Foreskin keratinocyte (primary cell): ENCODE measurements at places on chromosomes 12 and 14. TPM values are rescaled to one million over a fixed set of nuclear protein-coding genes. Genes with fewer than 3 reads are reported as not detected.
A peak's percentile ranks its signal among the peaks of the same experiment; 100 is the strongest.

DNA sequence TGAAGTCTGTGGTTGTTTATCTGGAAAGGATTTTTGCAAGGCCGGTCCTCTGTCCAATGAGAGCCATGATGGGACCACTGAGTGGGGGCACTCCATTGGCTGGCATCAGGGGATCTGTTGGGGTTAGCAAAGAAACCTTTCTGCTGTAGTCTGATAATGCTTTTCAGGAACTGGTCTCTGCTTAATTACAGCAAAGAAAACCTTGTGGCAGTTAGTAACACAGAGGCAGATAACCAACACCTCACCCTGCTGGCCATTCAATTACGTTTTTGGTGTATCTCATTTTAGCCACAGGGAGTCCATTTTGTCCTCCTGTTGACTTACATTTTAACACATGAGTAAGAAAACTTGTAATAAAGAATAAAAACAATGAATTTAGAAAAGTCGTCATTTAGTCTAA is 629.3 kb upstream of the MDGA2 start:
- DNase-seq: no peak

GRCh38 chr12:6208130-6208529 is 7.9 kb downstream of the CD9 start:
- DNase-seq: no peak

DNA sequence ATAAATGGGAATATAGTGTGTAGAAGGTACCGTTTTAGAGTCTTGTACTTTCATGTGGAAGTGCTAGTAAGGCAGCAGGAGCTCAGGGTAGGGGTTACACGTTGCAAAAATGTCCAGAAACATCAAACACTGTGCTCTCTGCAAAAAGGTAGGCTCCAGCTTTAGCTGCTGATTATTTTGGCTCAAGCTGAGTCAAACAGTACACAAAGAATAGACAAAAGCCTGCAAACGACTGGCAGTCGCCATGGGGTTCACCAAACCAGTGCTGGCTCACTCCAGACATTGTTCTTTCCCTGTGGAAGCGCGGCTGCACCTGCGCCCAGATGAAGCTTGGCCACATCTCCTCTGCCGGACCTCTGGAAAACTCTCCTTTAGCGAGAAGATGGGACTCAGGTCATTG is 45.3 kb upstream of the NAA30 start:
- DNase-seq: no peak

GRCh38 chr12:123131879-123132402 is 18.9 kb downstream of the PITPNM2 start:
- DNase-seq: no peak

DNA sequence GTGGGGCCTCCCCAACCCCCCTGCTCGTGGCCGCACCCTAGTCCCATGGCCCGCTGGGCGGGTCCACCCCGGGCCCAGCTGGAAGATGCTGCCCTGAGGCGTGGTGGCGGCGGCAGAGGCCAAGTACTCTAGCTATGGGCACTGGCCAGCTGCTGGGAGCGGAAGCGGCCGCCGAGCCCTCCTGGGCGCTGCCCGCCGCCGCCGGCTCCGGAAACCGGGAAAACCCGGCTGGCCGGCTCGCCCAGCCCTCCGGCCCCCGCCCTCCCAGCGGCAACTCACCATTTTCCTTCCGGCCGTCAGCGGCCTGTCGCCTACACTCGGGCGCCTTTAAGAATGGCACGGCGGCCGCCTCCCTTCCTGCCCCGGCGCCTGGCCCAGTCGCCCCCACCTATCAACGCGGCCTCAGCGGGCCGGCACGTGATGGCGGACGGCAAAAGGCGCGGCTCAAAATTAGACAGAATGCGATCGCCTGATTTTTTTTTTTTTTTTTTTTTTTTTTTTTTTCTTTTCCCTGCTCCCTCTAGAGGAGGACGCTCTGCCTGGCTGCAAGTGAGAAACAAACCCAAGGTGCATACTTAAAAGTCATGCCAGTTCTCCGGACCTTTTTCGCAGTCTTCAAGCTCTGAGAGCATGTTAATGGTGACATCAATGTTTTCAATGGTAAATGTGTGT is at the start of gene GMFB:
GMFB (minus strand) TSS at position 335 of the 672 bp plus-strand sequence; CDS start at position 282, 53 bp downstream.
- peak; percentile 69 for DNase-seq

DNA sequence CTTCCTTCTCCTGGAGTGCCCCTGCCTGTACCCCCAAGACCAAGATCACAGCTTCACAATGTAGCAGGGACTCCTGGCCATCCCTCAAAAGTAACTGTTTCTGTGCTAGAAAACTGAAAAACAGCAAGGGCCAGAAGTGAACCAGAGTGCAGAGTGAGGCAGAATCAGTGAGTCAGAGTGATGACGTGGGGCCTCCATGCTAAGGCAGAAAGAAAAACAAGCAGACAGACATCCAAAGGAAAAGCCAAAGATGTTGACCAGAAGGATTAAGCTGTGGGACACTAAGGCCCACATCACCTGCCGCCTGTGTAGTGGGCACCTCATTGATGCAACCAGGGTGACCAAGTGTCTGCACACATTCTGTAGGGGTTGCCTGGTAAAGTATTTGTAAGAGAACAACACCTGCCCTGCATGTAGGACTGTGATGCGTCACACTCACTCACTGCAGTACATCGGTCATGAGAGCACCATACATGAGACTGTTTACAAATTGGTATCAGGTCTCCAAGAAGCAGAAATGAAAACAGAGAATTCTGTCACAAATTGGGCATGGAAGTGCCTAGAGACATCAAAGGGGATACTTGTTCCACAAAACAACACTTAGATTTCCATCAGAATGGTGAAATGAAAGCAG is 51.2 kb downstream of the ARMH4 start:
- DNase-seq: no peak

GRCh38 chr12:13273850-13274249 is 77.3 kb downstream of the EMP1 start:
- no peak for DNase-seq

DNA sequence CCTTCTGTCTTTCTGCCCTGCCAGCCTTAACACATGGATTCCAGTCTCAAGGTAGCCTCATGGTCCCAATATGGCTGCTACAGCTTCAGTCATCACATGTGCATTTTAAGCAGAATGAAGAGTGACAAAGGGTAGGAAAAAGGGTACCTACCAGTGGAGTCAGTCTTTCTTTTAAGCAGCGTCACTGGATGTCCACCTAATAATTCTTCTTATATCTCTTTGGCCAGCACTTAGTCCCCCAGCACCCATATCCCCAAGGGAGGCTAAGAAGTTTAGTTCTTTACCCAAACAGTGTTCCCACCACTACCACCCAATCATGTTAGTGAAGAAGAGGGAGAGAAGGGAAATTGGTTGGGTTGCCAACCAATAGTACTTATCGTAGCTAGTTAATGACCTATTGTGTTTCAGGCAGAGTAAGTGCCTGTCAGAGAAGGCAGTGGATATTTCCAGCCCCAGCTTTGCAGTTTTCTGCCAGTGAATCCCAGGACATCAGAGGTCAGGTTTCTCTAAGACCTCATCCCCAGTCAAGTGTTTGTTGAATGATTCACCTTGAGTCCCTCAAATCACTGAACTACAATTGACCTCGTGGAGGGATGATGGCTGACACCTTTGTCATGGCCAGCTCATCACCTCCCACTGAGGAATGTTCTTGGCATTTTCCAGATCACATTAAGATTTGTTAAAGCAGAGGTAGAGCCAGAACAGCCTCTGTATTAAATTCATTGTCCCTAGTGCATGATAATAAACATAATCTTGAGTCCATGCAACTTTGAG is 250.9 kb upstream of the CRY1 start:
- DNase-seq: peak; percentile 56

GRCh38 chr12:92540782-92541423 is 161.9 kb upstream of the PLEKHG7 start:
- DNase-seq: no peak

The SYCP3 gene
- 0.07 and 0.17 TPM in 2 replicates for total RNA-seq

The TOMM20L gene
- total RNA-seq: not detected in 2 replicates

The BCAT1 gene
- 44.6 and 65.0 TPM in 2 replicates for total RNA-seq

The SCNN1A gene
- 1.1 and 3.2 TPM in 2 replicates for total RNA-seq
